ENCODE measurements at places on chromosomes 6 and 20. TPM values are rescaled to one million over a fixed set of nuclear protein-coding genes. Genes with fewer than 3 reads are reported as not detected.

The THBD gene
- polyA plus RNA-seq, result 0.13 TPM

The PAK5 gene
- 0.06 TPM for polyA plus RNA-seq

The NTSR1 gene
- polyA plus RNA-seq, result 3.1 TPM

The MAP7 gene
- polyA plus RNA-seq, result 0.76 TPM

The TNF gene
- not detected for polyA plus RNA-seq

The ARFGEF3 gene
- polyA plus RNA-seq, result not detected

The PBOV1 gene
- not detected for polyA plus RNA-seq

The TSHZ2 gene
- 0.13 TPM for polyA plus RNA-seq

The TAAR2 gene
- not detected for polyA plus RNA-seq

The TFAP2D gene
- not detected for polyA plus RNA-seq

The HSPA12B gene
- polyA plus RNA-seq, result 0.46 TPM

The EPPIN gene
- not detected for polyA plus RNA-seq

The FRS3 gene
- 8.6 TPM for polyA plus RNA-seq

The TXNDC5 gene
- 207 TPM for polyA plus RNA-seq

The HDGFL1 gene
- polyA plus RNA-seq, result not detected

The FAM162B gene
- not detected for polyA plus RNA-seq

The HLA-DRB1 gene
- not detected for polyA plus RNA-seq

Data from SK-N-SH (cell line).